ENCODE measurements at places on chromosomes 3 and 15. TPM values are rescaled to one million over a fixed set of nuclear protein-coding genes. Genes with fewer than 3 reads are reported as not detected.

The AGTR1 gene
- 5.4 TPM for total RNA-seq

GRCh38 chr3:156120528-156121251, at the start of gene KCNAB1:
Gene KCNAB1 (plus strand): TSS chr3:156120578.
- no peak for DNase-seq

The COMMD4 gene
- total RNA-seq = 73.4 TPM

The ZWILCH gene
- 9.1 TPM for total RNA-seq

The MYLK gene
- total RNA-seq = 99.0 TPM

GRCh38 chr15:70378126-70379031, 280.7 kb upstream of the TLE3 start:
- no peak for DNase-seq

DNA sequence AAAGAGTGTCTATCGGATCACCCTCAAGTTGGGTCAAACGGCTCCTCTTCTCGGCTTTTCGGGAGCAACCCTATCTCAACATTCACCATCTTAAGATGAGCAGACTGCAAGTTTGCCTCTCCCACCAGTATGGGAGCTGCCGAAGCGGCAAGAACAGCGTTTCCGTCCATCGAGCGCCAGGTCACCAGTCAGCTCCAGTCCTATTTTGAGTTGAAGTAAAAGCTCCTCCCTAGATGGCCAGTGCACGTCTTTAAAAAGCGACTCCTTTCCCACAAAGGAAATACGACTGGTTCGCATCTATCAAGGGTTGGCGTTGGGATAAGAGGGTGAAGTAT, 369 bp upstream of the U2SURP start:
- no peak for DNase-seq

- peak; percentile 97 for DNase-seq
Measured at GRCh38 chr3:149812606-149813366, at the start of gene RNF13. Gene RNF13 (plus strand): TSS chr3:149813215. CDS start chr3:149846027, 32,812 bp downstream.

GRCh38 chr3:62446337-62446940, 73.1 kb upstream of the FEZF2 start:
- DNase-seq = no peak

The SEMA3G gene
- total RNA-seq = 5.5 TPM

The FRG2C gene
- not detected for total RNA-seq

The TRH gene
- not detected for total RNA-seq
